ENCODE measurements at places on chromosomes 5 and 9.

GRCh38 chr9:116151966-116152381, 1.6 kb upstream of the PAPPA start:
- DNase-seq, result no peak

GRCh38 chr5:156838961-156839360, 11.1 kb upstream of the PPP1R2B start:
- no peak for DNase-seq

DNA sequence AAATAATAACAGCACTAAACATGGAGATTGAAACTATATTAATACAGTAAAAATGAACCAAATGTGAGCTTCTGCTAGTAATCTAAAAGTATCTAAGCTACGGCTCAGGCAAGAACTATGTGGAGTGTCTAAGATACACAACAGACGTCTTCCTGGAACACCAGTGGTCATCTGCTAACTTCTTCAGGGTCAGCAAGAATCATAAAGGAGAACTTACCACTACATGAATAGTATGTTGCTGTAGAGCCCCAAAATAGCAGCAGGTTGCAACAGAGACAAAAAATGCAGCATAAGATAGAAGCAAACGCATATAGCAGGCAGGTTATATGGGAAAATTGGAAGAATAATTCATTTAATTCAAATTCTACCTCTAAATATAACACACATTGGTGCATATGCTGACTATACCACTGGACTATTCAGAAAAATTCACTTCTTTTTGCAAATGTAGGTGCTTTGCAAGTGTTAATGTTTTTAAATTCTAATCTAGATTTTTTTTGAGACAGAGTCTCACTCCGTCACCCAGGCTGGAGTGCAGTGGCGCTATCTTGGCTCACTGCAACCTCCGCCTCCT, 27.1 kb downstream of the DCTN4 start:
- no peak for DNase-seq

GRCh38 chr5:14438195-14438606, 143.4 kb upstream of the OTULINL start:
- DNase-seq, result no peak

DNA sequence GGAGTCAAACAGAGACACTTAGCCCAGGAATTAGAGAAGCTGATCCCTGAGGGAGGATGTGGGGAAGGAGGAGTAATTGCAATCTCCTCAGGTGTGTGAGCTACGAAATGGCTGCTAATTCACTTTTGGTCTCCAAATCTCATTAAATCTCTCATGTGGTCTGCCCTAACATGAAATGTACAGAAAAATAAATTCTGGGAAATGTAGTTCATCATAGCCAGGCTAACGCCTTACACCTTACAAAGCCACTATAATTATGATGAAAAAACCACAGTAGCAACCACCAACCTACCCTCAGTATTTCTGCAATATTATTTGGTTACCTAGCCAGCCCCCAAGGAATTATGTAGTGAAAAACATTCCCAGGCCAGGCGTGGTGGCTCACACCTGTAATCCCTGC, 354.0 kb downstream of the TMEM167A start:
- DNase-seq, result no peak

DNA sequence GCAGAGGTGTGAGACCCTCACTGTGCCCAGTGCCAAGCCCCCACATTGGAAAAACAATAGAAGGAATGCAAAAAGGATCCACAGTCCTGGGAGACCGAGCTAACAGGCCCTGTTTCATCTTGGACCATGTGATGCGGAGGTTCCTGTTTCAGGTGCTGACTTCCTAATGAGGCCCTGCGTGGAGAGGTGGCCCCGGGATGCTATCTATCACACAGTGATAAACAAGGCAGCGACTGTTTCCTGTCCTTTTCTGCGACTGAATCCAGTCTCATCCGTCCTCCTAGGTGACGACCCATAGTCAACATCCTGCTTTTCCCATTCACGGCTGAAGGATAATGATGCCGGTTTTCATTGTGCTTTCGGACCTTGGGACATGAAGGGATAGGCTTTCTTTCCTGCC, 56.4 kb upstream of the BOD1 start:
- DNase-seq, result no peak

GRCh38 chr9:103674271-103674670, 419.8 kb upstream of the SMC2 start:
- DNase-seq, result no peak

GRCh38 chr5:10481241-10481935, 39.7 kb downstream of the ROPN1L start:
- no peak for DNase-seq

DNA sequence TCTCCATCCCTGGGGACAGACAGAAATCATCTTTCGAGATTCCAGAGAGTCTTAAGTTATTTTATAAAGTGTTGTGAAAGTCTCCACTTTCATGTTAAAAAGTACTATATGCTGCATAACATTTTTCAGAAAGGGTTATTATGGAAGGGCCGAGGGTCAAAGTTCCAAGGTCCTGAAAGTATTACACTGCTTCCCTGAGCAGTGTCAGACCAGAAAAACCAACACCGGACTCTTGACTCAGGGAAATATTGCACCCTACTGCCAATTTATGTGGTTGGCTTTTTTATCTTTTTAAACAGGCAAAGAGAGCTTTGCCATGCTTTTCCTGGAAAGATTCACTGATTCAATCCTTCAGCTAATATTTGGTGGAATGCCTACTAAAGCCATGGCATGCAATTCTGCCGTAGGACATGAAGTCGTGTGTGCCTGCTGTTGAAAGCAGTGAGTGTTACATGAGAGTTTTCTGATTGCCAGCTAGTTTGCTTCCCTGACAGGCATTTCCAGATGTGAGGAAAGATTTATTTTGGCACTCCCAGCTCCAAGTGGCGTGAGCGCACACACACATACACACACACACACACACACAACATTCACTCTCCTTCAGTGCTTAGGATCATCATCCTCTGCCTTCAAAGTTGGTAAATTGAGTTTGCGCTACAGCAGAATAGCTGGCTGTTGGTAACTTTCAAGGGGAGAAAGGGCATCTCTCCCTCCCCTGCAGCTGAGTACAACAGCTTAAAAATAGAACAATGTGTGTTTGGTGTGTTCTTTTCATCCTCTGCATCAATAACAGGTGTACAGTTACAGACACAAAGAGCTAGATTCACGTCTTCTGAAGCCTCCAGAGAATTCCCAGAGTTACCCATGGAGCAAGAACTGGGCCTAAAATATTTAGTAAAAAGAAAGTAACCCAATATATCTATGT, 45.6 kb downstream of the SLC1A3 start:
- no peak for DNase-seq

DNA sequence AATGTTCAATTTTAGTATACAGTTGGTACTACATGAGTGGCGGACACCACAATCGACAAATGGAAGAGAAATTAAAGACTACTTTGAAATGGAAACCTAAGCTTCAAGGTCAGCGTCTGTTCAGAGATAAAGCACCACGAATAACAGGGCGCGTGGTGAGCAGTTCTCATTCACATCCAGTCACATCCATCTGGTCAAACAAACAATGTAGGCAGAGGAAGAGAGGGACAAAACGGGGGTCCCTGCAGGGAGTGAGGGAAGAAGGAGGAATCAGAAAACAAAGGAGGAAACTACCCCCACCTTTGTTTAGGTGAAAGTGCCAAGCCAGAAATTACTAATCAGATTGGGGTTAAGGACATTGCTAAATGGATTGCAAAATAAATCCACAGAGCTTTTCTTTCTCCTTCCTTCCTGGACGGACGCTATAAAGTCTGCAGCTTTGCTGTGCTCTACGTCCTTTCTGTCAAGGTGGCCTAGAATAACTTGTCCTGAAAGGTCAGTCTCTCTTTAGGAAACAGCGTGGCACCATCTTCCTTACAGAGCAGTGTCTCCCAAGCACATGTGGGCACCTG, 138.6 kb downstream of the ENTREP1 start:
- DNase-seq, result no peak

GRCh38 chr5:129441096-129441495, 19.0 kb upstream of the ADAMTS19 start:
- no peak for DNase-seq

DNA sequence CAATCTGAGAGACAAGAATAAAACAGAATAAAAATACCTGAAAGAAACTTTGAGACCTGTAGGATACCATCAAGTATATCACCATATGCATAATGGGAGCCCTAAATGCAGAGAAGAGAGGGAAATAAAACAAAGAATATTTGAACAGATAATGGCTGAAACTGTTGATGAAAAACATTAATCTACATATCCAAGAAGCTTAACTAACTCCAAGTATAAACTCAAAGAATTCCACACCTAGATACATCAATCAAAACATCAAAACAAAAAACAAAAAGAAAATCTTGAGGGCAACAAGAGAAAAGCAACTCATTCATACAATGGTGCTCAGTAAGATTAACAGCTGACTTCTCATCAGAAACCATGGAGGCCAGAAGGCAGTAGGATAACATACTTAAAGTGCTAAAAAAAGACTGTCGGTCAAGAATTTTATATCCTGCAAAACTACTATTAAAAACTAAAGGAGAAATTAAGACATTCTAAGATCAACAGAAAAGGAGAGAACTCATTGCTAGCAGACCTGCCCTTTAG, 101.6 kb downstream of the FOXD1 start:
- no peak for DNase-seq

DNA sequence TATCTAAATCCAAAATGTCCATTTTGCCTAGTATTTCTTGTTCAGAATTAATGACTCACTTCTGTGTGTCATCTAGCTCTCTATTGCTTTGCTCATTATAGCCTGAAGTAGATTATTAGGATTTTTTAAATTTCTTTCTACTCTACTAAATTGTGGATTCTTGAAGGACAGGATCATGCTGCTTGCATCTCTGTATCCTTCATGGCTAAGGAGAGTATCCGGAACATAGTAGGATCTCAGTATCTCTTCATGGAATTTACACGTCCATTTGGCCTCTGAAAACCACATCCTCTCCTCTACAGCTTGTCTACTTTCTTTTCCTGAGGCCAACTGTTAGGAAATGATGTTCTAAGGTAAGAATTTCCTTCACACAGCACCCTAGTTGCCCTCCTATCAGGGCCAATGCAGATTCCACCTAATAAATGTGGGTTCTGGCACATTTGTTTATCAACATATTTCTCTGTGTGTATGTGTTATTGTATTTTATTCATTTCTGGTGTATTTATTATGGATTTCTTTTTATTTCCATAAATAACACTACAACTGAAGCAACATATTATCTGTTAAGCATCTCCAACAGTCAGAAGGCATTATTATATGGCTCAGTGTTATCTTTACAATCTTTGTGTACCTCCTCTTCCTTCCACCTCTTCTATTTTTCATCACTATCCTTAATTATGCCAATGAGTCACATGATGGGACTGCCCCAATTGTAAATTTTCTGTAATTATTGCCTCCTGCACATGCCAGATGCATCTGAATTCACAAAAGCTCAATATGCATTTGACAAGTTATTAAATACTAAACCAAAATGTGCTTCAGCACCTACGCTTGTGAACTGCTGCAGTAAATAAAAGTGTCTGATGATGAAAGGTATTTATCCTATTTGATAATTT, 557.8 kb upstream of the TLE4 start:
- no peak for DNase-seq

GRCh38 chr9:96344458-96345180, 38.9 kb downstream of the SLC35D2 start:
- no peak for DNase-seq

- DNase-seq, result no peak
Measured at GRCh38 chr5:109191153-109191558, 218.6 kb downstream of the PJA2 start.

GRCh38 chr5:91311168-91311696, 71.9 kb downstream of the ARRDC3 start:
- DNase-seq, result no peak

DNA sequence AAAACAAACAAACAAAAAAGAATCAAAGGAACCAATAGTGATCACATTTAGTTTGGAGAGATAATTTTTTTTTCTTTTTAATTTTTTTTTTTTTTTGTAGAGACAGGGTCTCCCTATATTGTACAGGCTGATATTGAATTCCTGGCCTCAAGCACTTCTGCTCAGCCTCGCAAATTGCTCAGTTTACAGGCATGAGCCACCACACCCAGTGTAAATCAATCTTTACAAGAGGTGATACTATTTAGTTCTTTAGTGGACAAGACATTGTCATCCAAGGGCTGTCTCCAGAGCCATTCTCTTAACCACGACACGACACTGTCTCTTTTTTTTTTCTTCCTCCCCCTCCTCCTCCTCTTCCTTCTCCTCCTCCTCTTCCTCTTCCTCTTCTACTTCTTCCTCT, 29.6 kb downstream of the ERAP2 start:
- no peak for DNase-seq

GRCh38 chr5:99032234-99033013, 103.6 kb upstream of the CHD1 start:
- no peak for DNase-seq

DNA sequence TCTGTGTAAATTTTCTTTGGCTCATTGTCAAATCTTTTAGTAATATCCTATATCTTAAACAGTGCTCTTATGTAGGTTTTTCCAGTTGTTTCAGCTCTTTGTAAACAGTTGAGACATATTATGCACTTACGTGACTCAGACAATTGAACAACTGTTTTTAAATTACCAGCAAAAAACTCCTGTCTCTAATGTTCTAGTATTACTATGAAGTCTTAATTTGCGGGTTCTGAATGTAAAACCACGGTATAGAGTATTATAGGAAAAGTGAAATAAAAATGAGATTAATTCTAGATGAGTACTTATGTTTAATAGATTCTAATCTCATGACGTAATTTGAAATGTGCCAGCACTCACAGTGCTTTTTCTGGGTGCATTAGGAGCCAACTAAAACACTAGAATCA, 136.0 kb downstream of the GDNF start:
- no peak for DNase-seq

- no peak for DNase-seq
Measured at GRCh38 chr5:960551-960950, 48.1 kb upstream of the NKD2 start.

DNA sequence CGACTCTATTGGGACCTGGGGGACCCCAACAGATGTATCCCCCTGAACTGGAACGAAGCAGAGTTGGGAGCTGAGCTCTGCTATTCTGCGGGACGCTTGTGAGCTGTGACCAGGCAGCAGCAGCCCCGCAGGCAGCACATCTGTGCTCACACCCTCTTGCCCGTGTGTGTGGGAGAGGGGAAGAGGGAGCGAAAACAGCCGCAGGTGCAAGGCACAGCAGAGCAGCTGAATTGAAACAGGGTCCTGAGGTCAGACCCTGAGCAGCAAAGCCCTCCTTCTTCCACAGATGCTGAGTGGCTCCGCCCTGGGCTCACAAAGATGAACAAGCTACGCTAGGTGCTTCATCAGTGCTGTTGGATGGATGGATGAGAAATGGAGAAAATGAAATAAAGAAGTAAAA, 198.7 kb downstream of the HSPA4 start:
- no peak for DNase-seq

- no peak for DNase-seq
Measured at GRCh38 chr5:147686421-147686820, 96.1 kb downstream of the JAKMIP2 start.

GRCh38 chr9:100111235-100111634, 12.2 kb downstream of the INVS start:
- DNase-seq, result no peak

GRCh38 chr9:130104491-130105193, 50.9 kb downstream of the GPR107 start:
- no peak for DNase-seq

Measured in activated naive CD4-positive, alpha-beta T cell treated with Interleukin-2 at 50 U/mL for 16 hours (primary cell).